NCI-H2171 (cell line): ENCODE measurements at places on chromosomes 13 and 19.

DNA sequence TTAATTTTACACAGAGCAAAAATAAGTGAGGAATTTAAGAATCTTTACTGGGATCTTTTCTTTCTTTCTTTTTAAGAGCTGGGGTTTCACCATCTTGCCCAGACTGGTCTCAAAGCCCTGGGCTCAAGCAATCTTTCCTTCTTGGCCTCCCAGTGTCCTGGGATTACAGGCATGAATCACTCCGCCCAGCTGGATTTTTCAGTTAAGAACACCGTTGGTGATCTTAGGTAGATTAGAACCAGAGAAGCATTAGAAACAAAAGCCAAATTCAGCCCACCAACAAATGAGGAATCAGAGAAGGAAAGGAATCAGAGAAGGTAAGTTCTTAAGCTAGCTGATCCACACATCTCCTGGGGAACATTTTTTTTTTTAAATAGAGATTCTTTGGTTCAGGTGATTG, 34.2 kb downstream of the EPSTI1 start:
- DNase-seq, result no peak

DNA sequence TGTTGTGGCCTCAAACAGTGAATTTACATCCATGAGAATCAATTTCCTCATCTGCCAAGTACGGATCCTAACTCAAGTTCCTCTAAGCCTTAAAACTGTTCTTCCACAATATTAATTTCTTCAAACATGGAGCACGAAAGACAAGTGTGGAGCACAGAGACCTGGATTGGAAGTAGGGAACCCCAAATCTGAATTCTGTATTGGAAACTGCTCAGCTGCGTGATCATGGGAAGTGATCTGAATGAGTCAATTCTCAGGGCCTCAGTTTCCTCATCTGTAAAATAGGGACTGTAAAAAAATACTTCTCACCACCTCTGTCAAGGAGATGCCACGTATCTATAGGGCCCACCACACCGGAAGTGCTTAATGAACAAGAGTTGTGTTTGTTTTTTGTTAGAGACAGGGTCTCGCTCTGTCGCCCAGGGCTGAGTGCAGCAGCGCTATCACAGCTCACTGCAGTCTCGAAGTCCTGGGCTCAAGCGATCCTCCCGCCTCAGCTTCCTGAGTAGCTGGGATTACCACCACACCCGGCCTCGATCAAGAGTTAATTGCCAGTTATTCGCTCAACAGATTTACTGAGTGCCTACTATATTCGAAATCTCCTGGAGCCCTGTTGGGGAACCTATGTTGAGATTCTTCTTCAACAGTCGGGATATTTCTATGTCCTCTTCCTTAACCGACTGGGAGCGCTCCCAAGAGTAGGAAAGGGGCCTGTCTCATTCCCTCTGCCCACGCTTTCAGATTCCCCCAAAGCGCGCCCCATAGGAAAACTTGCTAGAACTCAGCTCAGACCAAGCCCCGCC, 1.6 kb downstream of the SERTAD3 start:
- DNase-seq, result no peak

- DNase-seq, result peak; percentile 67
These were observed 102.4 kb downstream of the KCTD12 start for GRCh38 chr13:76783798-76784197.

- DNase-seq, result no peak
These were observed 44.3 kb upstream of the CEACAM21 start for GRCh38 chr19:41531438-41532311.

DNA sequence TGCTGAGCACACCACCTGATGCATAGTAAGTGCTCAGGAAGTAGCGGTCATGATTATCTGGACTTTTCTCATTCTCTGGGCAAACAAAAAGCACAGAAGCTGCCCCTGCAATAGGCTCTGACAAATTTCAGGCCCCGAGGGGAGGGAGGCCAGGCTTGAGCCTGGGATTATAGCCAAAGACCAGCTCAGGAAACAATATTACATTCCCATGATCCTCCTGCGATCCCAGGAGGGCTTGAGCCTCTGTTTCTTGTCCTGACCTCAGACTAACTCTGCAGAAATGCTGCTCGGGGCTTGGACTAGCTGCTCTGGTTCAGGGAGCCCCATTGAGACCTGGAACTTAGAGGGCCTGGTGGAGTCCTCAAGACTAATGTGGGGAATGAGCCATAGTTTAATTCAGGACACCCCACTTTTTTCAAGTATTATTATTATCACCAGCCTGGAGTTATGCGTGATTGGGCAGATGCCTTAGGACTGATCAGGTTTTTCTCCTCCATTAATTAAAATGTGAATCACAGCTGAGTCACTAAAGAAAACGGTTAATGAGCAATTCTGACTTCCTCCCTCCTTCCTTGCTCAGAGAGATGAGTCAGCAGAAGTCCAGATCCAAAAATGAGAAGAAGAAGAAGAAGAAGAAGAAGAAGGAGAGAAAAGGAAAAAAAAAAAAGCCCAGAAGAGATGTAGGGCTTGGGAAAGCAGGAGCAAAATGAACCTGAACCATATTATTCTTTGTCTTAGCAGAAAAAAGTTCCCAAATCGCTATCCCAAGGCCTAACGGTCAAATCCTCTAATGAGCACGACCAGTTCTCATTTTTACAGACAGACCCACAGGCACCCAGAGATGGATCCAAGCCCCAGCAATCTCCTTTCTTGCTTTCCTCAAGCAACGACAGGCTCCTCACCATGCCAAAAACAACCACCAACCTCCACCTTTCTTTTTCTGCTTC, 107.2 kb downstream of the CACNA1A start:
- DNase-seq, result no peak

GRCh38 chr13:79044415-79044814, 361.6 kb downstream of the RBM26 start:
- no peak for DNase-seq

- DNase-seq, result no peak
These were observed 1.5 kb downstream of the ATP8B3 start for GRCh38 chr19:1810439-1811160.

DNA sequence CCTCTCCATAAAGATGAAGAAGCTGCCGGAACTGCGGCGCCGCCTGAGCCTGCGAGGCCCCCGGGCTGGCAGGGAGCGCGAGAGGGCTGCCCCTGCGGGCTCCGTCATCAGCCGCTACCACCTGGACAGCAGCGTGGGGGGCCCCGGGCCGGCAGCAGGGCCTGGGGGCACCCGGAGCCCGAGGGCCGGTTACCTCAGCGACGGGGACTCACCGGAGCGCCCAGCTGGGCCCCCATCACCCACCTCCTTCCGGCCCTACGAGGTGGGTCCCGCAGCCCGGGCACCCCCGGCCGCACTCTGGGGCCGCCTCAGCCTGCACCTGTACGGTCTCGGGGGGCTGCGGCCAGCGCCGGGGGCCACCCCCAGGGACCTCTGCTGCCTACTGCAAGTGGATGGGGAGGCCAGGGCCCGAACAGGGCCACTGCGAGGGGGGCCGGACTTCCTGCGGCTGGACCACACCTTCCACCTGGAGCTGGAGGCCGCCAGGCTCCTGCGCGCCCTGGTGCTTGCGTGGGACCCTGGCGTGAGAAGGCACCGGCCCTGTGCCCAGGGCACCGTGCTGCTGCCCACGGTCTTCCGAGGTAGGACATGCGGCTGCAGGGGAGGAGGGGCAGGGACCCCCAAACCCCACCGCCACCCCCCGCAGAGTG, 2.7 kb downstream of the SYDE1 start:
- no peak for DNase-seq

DNA sequence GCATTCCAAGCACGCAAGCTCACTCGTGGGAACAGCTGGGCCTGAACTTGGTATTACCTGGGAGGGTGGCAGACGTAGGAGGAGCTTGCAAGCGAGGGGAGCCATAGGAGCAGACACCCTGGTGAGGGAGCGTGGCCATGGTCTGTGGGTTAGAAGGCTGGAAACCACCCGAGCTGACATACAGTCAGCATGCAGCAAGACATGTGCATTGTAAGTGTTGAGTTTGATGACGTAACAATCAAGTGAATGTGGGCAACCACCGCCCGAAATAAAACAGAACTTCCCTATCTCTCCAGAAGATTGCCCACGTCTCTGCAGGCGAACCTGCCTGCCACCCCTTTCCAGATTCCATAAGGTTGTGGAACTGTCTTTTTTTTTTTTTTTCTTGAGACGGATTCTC, 26.8 kb downstream of the UBXN6 start:
- no peak for DNase-seq

- DNase-seq, result no peak
These were observed 20.0 kb downstream of the CPAMD8 start for GRCh38 chr19:17006579-17006978.

- no peak for DNase-seq
These were observed 506.8 kb upstream of the ATXN8OS start for GRCh38 chr13:69600811-69601210.

DNA sequence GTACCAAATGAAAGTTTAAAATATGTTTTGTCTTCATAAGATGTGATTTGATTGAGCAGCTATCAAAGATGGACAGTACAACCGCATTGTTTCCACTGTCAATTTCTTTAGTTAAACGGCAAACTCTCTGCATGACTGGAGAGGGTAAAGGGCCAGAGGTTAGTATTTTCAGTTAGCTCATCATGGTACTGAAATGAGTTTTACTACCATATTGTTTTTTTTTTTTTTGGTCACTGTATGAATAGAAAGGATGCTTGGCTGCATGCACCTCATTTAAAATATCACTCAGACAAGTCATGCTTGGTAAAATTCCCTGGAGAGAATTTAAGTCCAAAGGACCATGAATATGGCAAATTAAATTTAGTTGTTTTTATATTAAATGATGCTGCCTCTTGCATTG, 942.1 kb upstream of the SPRY2 start:
- no peak for DNase-seq

- DNase-seq, result no peak
These were observed 165.8 kb downstream of the KDM4B start for GRCh38 chr19:5134691-5135090.

- DNase-seq, result no peak
These were observed 12.1 kb downstream of the KLHL26 start for GRCh38 chr19:18648973-18649315.

DNA sequence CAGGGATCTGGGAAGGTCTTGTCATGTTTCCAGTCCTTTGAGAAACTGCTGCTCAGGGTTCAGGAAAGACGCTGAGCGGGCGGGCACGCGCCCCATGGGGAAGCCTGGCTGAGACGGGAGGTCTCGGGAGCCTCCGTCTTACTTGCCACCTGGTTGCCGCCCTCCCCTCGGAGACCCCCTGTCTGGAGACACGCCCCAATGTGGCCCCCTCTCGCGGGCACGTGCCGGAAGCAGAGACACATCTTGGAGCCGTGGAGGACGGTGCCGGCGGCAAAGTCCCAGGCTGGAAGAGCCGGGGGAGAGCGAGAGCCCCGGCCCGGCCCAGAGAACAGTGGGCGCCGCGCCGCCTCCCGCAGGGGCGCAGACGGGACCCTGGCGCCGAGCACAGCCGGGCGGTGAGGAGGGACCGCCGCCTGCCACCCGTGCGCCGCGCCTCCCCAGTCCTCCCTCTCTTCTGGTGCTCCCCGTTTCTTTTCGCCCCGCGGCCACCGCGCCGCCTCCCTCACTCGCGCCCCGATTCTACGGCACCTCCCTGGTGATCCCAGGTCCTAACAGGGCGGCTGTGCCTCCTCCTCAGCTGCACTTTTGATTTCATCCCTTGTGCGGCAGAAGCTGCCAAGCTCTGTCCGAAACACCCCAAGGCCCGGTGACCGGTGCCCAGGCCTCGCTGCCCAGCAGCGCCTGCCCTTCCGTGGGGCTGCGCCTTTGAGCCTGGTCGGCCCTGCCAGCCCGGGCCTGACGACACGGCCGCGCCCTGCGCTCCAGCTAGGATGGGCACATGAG, 15.5 kb downstream of the GJB2 start:
- DNase-seq, result no peak

- DNase-seq, result no peak
These were observed 29.8 kb downstream of the PNPLA6 start for GRCh38 chr19:7565332-7565731.

DNA sequence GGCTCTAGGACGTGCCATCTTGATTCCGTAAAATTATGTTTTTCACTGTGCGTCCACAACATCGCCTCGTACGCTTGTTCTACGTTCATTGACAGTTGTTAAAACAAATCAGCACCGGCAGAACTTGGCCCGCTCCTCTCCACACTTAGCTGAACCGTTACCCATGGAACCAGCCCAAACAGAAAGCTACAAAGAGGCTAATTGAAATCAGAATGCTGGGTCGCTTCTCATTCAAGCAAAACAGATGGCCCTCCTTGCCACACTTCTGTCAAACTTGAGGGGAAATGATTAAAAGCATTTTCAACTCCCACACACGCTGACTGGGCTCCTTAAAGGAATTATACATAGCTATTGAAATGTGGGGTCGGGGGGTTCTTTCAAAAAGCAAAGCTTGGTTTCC, 71.6 kb downstream of the TM9SF2 start:
- no peak for DNase-seq
